NCI-H1930 (cell line): ENCODE measurements at places on chromosomes 4 and X.

DNA sequence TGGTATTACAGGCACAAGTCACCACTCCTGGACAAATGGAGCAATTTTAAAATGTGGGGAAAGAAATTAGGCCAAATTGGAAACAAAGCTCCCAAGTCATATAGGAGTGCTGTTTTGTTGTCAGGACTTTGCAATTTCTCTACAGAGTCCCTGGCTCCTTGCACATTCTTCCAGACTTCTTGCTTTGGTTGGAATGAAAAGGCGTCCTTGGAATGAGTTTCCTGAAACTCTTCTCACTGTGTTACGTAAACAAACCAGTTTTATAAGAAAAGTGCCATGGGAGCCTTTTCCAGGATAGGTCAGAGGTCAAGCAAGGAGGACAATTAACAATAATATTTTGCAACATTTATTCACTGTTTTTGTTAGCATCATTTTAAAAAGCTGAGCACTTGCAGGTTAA is 32.4 kb upstream of the KIT start:
- no peak for DNase-seq

- no peak for DNase-seq
These were observed 18.6 kb upstream of the TEX13B start for GRCh38 chrX:108000751-108001150.

- DNase-seq, result no peak
These were observed 69.7 kb downstream of the FAM47C start for GRCh38 chrX:37077646-37078433.

DNA sequence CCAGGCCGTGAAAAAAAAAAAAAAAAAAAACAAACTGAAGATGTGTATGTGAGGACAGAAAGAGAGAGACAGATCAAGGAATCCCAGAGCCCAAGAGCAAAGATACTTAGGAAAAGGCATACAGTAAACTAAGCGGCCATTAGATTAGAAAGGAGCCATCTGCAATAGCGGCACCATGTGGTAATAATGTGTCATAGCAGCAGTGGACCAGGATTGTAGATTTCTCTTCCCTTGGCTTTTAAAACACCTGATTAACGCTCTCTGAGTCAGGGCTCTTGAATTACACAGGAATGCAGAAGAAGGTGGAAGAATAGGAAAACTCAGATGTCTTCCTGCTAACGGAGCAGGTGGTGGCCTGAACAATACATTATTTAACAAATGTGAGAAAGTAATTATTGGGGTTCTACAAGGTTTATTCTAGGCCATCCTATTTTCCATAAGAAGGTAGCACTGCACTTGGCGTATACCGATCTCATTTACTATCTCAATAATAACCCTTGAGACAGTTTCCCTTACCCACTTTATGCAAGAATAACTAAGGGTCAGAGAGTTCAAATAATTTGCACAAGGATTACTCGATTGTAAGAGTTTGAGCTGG is 182.7 kb downstream of the KCNIP4 start:
- DNase-seq, result no peak

GRCh38 chr4:40575846-40576245 is 53.8 kb downstream of the RBM47 start:
- no peak for DNase-seq

DNA sequence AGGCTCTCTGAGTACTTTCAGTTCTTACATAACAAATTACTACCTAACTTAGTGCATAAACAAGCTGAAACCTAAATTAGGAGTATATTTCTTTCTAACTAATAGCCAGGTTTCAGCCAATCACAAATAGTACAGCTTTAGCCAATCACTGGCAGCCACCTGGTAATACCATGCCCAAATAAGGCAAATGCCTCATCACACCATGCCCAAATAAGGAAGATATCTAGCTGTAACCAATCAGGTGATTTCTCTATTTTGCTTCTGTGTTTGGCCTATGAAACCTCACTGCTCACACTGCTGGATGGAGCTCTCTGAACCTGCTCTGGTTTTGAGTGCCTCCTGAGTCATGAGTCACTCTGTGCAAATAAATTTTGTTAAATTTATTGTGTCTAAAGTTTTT is 113.5 kb downstream of the DDIT4L start:
- no peak for DNase-seq

DNA sequence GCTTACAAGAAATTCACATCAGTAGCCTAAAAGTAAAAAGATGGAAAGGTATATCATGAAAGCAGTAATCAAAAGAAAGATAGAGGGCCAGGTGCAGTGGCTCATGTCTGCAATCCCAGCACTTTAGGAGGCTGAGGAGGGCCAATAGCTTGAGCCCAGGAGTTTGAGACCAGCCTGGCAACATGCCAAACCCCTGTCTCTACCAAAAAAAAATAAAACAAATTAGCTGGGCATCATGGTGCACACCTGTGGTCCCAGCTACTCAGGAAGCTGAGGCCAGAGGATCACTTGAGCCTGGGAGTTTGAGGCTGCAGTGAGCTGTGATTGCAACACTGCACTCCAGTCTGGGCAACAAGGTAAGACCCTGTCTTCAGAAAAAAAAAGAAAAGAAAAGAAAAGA is 55.5 kb downstream of the GSPT2 start:
- no peak for DNase-seq

GRCh38 chrX:31338991-31339350 is 267.1 kb upstream of the FTHL17 start:
- no peak for DNase-seq

DNA sequence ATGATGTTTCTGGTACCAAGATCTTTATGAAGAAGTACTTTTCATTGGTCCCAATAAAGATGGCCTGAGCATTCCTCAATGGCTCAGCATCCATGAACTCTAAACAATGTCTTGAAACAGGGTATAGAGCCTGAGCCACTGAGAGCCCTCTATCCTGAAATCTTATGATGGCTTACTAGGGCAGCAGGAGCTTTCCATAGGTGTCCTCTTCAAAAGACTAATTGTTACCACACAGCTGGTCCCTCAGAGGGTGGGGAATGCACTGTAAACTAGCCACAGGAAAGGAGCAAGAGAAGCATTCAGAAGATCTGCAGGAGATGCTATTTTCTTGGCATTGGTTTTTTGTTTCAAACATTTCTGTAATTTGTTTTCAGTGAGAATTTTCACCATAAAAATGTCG is 5.6 kb upstream of the BANK1 start:
- DNase-seq, result no peak

DNA sequence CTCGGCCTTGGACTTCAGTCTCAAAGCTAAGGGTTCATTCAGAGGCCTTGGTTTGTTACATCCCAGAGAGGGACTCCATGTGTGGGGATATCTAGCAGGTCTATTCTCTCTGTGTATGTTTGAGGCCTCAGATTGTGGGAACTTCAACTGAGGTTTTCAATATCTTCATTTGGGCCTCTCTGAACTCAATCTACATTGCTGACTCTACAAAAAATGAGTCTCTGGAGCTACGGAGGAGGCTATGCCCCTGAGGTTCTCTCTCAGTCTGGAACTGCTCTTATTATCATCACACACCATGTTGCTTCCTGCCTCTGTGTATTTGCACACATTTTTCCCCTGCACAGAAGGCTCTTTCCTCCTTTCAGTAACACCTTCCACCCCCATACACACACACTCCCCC is 5.1 kb upstream of the TSR2 start:
- no peak for DNase-seq

GRCh38 chr4:11549525-11549924 is 120.8 kb upstream of the HS3ST1 start:
- no peak for DNase-seq

- no peak for DNase-seq
These were observed 35.7 kb upstream of the CDS1 start for GRCh38 chr4:84547211-84547610.

DNA sequence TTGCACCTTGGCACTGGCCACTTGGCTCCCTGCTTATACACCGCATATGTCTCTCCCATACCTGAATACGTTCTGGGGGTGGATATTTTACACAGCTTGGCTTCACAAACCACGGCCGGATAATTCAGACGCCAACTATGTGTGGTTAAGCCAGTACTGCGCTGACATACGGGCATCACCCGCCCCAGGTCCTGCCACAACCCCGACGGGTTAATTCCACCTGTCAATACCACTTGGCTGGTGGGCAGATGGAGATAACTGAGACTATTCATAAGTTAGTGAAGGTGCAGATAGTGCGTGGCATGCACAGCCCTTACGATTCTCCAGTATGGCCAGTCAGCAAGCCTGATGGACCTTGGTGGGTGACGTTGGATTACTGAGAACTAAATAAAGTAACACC is 696.3 kb upstream of the AGA start:
- DNase-seq, result no peak

DNA sequence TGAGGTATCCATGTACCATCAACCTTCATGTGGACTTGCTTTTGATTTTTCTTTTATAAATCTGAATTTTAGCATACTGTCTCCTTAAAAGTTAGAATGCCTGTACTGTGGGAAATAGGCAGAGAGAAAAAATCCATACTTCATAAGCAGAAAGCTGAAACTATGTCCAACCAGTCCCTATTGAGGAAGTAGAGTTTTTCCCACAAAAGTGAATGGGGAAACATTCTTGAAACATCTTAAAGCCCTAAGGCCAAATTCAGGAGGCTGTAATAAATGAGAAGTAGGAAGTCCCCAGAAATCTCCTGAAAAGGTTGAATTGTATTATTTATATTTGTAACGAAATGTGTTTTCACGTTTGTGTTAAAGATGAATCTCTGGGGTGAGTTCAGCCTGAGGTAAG is 56.3 kb downstream of the ENOX2 start:
- DNase-seq, result no peak

- no peak for DNase-seq
These were observed 26.4 kb downstream of the JADE3 start for GRCh38 chrX:46938589-46938988.

DNA sequence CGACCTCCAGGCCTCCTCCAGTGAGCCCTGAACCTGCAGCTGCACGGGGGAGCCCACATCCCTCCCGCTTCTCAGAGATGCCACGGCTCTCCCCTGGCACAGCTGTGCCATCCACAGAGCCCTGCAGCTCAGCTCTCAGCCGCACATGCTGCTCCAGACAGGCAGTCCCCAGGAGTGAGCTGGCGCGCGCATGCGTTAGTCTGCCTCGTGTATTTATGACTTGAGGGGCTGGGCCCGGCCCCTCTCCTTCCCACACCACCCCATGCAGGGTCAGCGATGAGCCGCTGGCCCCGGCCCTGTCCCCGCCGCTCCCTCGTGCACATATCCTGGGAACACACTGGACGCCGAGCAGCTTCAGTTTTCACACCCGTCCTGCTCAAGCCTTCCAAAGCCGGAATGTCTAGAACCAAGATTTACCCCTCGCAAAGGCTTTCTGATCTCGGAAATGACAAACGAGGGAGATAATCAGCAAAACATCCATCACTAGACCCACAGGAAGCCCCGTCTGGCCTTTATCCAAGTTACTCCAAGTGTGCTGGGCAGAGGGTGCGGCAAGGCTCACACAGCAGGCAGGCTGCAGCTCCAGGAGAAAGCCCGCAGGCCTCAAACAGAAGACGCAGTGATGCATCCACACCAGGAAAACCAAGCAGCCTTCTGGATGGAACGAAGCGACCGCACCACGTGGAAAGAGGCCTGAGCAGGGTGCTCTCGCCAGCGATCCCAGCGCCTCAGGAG is 24.3 kb downstream of the GAK start:
- DNase-seq, result no peak

- no peak for DNase-seq
These were observed 63.8 kb downstream of the GPRIN3 start for GRCh38 chr4:89243733-89244252.

DNA sequence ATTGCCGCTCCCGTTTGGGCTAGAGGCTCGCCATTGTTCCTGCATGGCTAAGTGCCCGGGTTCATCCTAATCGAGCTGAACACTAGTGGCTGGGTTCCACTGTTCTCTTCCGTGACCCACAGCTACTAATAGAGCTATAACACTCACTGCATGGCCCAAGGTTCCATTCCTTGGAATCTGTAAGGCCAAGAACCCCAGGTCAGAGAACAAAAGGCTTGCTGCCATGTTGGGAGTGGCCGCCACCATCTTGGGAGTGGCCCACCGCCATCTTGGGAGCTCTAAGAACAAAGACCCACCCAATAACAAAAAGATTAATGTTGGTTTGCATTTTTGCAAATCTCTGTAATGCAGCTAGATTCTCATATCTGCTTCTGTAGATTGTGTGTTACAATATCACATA is 299.0 kb downstream of the DCHS2 start:
- no peak for DNase-seq

GRCh38 chr4:56752985-56753384 is 68.5 kb downstream of the SPINK2 start:
- no peak for DNase-seq

GRCh38 chr4:5165420-5166369 is 114.4 kb downstream of the STK32B start:
- DNase-seq, result no peak

GRCh38 chrX:130024127-130024526 is 41.7 kb downstream of the BCORL1 start:
- no peak for DNase-seq

GRCh38 chr4:141328560-141329173 is 108.0 kb downstream of the ZNF330 start:
- DNase-seq, result no peak

DNA sequence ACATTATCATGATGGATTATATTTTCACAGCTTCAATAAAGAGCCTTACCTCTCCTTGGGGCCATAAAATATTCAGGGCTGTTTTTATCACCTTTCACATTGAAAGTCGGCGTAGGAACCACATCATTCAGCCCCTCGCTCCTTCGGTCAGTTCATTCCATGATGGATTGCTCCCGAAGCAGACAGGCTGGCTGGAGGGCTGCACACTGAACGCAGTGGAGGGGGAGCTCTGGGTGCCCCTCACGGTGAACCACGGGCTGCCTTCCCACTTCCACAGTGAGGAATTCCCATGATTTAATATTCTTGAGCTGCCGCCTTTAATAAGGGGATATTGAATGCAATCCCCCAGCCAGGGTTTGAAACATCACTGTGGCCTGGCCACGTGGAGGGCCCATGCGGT is 16.0 kb downstream of the PPP2R2C start:
- no peak for DNase-seq

GRCh38 chr4:2340272-2341061 is 78.0 kb downstream of the ZFYVE28 start:
- no peak for DNase-seq

- DNase-seq, result no peak
These were observed 31.1 kb downstream of the GRID2 start for GRCh38 chr4:92334716-92335350.

GRCh38 chr4:52665592-52665991 is 6.5 kb upstream of the USP46 start:
- DNase-seq, result no peak

GRCh38 chr4:52915730-52916300 is 53.7 kb downstream of the RASL11B start:
- no peak for DNase-seq

- no peak for DNase-seq
These were observed 166.7 kb upstream of the MAB21L2 start for GRCh38 chr4:150415213-150415612.

DNA sequence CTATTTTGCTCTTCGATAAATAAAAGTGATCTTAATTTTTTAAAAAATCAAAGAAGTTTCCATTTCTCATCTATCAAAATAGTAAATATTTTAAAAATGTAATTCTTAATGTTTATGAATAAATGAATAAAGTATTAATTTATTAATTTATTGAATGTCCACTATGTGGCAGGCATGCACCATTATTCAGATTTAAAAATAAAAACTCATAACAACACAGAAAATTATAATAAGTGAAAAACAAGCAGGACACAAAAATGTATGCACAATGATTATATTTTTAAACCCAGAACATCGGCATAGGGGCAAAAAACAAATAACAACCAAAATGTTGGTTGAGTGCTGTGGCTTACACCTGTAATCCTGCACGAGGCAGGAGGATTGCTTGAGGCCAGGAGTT is 5.3 kb upstream of the PYURF start:
- DNase-seq, result no peak
